ENCODE measurements at places on chromosomes 2 and 18.

DNA sequence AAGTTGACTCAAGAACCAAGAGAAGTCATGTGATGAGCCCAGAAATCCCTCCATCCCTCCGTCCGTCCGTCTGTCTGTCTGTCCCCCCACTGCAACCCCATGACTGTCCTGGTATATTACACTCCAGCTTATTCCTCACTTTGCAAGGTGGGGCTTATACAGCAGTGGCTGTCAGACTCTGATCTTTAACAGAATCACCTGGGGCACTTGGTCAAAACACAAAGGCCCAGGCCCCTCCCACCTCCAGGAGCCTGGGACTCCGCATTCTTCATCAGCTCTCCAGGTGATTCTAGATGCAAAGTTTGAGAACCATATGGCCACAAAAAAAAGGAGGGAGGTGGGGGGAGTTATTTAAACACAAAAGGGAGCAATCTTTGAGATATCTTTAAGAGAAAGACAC is 61.4 kb downstream of the MYO5B start:
- no peak for DNase-seq

DNA sequence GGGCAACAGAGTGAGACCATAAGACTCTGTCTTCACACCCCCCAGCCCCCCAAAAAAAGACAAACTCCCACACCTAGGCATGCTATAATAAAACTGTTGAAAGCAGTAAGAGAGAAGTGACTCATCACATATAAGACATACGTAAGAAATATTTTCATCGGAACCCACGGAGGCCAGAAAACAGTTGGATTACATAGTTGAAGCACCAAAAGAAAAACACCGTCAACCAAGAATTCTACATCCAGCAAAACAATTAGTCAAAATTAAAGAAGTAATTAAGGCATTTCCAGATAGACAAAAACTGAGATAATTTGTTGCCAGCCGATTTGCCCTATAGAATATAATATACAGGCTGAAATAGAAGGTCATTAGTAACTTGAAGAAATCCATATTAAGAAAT is 128.7 kb downstream of the VAPA start:
- DNase-seq: peak; percentile 12

- DNase-seq: no peak
Measured at GRCh38 chr18:37161491-37161890, 332.6 kb downstream of the KIAA1328 start.

DNA sequence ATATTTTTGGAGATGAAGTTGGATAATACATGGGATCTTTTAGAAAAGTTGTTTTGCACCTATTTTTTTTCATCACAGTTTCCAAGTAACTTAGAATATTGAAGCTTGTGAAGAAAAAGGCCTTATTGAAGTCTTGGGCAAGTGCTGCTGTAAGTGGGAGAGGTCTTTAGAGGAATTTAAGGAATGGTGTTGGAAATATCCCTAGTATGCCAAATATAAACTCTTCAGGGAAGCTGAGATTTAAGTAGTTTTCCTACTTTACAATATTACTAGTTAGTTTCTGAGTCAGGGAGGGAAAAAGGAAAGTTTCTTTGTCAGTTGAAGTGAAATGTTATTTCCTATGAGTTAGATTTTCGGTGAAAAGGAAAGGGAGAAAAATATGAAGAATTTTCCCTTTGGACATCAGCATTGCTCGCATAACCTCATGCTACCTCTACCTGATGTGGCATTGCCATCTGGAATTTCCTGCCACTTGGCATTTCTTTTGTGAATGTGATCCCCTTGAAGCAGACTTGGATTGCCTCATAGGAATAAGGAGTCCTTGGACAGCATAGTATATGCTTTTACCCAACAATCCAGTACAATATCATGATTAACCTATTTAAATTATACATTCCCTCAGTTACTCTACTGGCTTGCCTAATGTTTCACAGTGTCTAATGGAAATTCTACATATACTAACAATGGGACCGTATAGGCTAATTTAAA is 12.1 kb downstream of the PLEKHH2 start:
- DNase-seq: no peak

DNA sequence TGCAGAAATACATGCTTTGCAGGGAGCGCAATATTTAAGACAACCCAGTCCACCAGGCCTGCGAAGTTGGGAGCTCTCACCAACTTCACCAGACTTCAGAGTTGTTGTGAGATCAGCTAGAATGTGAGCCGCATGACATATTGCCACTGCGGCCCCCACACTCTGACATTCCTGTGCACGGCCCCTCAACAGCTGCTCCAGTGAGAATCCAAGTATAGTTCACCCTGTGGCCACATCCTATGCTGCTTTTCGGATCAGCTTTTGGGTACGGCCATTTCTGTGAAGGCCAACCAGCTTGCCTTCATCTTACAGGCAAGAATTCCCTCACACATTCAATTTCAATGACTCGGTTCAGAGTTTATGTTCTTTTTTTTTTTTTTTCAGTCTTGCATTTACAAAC is 177.8 kb downstream of the SOX11 start:
- DNase-seq: no peak

DNA sequence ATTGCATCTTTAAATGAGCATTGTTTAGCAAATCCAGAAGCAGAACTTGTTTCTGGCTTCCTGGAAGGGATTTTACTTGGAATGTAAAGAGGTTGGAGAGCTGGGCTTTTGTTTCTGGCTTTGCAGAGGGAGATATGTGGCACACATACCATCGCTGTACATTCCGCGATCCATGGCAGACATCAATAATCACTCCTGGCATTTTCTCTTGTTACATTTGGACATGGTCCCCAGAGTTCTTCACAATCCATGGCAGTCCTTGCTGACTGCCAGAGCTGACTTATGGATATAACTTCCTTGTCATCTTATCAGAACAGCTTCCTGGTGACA is 445.6 kb upstream of the SPRED2 start:
- no peak for DNase-seq

DNA sequence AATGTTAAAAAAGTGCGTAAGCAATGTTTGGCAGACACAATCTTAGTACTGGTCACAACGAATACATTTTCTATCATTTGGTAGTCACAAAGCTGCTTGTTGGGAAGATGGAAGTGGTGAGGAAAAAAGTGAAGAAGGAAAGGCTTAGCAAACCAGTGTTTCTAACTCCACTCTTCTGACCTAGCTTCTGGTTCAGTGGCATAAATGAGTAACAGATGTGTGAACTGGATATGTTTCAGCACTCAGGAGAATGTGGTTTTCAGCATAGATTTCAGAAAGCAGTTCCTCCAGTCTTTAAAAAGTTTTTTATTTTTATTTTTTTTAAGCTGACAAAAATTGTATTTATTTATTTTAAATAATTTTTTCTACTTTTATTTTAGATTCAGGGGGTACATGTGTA is 357.1 kb downstream of the CPS1 start:
- DNase-seq: no peak

DNA sequence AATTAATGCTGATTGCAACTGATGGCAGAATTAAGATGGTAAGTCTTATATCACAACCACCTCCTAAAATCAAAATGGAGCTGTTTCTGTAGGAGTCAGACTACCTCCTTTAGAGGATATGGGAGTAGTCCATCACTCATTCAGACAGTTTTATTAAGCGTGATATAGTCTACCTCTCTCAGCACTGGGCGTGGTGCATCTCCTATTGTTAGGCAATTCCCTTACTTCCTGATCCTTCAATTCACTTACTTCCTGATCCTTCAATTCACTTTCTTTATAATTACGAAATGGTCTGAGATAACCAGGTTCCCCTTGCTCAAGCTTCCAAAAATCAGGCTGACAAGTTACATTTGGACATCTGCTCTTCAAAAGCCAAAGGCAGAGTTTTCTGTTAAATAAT is 31.9 kb downstream of the ATP8B1 start:
- DNase-seq: no peak

DNA sequence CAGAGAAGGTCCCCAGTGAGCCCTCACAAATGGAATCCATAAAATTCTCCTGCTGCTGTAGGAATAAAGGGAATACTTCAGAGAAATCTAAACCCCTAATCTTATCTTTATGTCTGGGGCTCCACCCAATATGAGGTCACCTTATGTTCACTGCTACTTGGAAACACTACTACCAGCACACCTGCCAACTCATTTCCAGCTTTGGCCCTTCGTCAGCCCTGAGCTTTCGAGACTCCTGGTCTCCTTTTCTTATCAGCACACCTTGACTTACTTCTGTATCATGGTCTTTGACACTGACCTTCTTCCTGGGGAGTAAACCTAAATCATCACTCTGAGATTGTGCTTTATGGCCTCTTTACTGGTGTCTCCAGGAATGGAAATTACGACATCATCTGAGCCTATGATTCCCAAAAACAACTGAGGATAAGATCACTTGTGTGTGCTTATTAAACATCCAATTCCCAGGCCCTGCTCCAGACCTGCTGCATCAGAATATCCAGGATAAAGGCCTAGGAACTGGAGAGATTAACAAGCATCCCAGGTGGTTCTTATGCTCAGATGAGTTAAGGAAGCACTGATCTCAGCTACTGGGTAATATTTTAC is 22.2 kb upstream of the ASNSD1 start:
- DNase-seq: no peak

GRCh38 chr2:217231724-217232123 is 371.9 kb upstream of the TNP1 start:
- DNase-seq: no peak

GRCh38 chr2:204049635-204050034 is 113.1 kb downstream of the ICOS start:
- no peak for DNase-seq

- DNase-seq: no peak
Measured at GRCh38 chr2:26838121-26838906, 9.6 kb upstream of the DPYSL5 start.

- DNase-seq: no peak
Measured at GRCh38 chr18:10736984-10737383, 211.2 kb downstream of the NAPG start.

DNA sequence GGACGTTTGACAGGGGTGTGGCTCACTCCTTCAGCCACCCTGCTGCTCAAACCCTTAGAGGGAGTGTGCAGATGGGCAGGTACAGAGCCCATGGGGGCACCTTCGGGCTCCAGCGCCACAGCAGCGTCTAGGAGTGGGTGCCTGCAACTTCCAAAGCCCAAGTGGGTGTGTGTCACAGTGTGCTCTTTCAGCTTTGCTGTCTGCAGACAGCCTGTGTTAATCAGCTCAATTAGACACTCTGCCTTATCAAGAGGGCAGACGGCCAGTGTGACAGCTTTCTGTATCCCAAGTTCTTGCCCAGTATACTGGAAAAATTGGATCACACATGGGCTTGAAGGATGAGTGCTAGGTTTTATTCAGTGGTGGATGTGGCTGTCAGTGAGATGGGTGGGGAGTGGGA is 96.7 kb downstream of the AP1S3 start:
- no peak for DNase-seq

DNA sequence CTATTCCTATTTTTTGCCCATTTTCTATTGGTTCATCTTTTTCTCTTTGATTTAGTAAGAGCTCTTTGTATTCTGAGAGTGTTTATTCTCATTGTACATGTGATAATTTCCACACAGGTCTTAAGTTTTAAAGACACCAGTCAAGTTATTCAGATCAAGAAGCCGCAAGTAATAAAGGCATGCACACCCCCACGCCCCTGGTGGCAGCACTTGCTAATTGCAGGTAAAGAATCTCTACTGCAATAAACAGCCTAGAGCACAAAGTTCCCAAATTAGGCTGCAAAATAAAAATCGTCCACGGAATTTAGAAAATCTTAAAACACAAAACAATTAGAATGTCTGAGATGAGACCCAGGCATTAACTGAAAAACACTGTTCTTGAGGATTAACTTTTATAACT is 45.2 kb downstream of the ST3GAL5 start:
- DNase-seq: no peak

GRCh38 chr2:199772035-199772976 is 78.7 kb downstream of the FTCDNL1 start:
- DNase-seq: no peak

DNA sequence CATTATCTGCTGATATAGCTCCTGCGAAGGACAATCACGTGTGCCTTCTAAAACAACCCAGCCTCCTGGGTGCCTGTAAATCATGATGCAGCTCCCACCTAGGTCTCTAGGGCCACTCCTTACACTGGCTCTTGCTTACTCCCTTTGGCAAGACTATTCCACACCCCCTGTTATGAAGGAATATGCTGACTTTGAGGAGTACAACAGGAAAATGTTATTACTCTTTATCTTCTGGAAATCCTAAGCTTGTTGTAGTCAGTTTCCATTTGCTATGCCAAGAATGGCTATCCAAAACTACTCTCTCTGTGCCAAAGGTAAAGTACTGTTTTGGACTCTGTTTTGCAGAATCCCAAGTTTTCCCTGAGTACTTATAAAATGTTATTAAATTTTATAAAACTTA is 7.7 kb downstream of the SGO2 start:
- DNase-seq: no peak

GRCh38 chr2:102304711-102305611 is 6.4 kb upstream of the IL1RL1 start:
- no peak for DNase-seq

Measured in brain microvascular endothelial cell (primary cell).